ENCODE measurements at places on chromosomes 3 and 15.

DNA sequence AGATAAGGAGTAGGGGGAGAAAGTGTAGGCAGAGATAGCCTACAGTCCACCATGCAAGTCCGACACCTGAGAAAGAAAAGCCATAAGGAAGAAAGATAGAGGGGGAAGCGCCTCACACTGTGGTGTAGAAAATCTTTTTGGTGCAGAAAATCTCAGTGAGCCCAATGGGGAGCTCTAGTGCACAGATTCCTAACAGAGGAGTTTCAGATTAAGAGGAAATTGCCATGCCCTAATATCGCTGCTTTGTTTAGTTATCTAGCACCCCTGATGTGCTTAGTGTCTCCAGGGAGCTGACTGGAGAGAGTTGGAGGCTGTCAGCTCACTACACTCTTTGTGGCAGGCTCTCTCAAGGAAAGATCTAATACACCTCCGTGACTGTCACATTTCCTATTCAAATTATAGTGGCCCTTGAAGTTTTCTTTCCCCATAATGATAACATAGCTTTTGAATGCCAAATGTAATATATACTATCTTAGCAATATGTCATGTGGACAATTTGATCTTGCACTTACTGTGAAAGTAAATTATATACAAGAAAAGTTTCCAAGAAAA is 33.7 kb downstream of the CGGBP1 start:
- DNase-seq, result no peak

GRCh38 chr3:41688595-41689380 is 273.1 kb downstream of the ULK4 start:
- DNase-seq, result no peak

- DNase-seq, result no peak
Measured at GRCh38 chr3:169403855-169404519, 259.5 kb downstream of the MECOM start.

- no peak for DNase-seq
Measured at GRCh38 chr15:100726421-100727190, 124.2 kb downstream of the ASB7 start.

DNA sequence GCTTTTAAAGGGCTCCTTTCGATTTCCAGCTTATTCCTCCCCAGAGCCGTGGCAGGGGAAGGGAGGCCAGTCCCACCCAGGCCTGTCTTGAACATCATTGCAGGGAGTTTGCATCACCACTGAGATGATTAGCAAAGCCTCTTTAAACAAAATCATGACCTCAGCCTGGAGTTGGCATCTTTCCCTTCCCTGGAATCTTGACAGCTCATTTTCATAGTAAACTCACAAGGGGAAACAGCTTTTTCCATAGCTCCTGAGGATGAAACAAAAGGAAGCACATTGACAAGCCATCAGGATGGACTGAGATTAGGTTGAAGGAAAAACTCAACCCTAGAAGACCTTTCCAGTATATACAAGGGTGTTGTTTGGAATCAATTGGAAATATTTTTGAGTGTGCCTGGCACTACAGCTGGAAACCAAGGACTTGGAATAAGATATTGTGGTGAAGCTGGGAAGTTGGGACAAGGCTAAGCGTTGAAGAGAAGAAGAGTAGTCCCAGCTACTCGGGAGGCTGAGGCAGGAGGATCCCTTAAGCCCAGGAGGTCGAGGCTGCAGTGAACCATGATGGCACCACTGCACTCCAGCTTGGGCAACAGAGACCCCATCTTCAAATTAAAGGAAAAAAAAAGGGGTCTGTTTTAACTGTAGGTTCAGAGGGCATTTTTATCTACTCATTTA is 3.1 kb upstream of the LARP6 start:
- no peak for DNase-seq

- no peak for DNase-seq
Measured at GRCh38 chr3:46479021-46479420, 14.3 kb upstream of the LTF start.

DNA sequence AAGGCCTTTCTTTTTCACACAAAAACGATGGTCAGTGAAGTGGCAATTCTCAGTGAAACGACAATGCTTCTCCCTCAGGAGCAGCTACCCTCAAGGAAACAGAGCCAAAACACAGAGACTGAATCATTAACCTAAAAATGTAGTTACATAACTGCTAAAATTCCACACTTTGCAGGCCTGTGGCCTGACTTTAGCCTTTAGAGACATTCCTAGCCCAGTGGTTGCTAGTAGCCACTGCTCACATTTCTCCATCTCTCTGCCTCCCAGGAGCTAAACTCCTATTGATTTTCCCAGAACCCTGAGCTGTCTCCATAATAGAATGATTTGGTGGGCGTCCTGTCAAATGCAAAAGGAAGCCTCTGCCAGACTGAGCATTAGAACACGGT is 630.1 kb upstream of the KCNMB2 start:
- DNase-seq, result no peak

GRCh38 chr3:81289676-81290075 is 471.8 kb downstream of the GBE1 start:
- DNase-seq, result no peak

DNA sequence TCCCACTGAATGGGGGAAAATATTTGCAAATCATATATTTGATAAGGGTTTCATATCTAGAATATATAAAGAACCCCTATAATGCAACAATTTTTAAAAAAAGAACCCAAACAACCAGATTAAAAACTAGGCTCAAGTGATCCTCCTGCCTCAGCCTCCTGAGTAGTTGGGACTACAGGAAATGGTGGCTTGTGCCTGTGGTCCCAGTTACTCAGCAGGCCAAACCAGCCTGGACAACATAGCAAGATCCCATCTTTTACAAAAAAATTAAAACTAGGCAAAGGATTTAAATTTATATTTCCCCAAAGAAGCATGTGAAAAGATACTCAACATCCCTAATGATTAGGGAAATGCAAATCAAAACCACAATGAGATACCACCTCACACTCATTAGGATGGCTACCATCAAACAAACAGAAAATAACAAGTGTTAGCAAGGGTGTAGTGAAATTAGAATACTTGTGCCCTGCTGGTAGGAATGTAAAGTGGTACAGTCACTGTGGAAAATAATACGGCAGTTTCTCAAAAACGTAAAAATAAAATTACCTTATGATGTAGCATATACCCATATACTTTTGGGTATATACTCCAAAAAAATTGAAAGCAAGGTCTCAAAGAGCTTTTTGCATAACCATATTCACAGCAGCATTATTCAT is 19.7 kb downstream of the TFDP2 start:
- no peak for DNase-seq

GRCh38 chr15:88321271-88321670 is 64.7 kb upstream of the NTRK3 start:
- no peak for DNase-seq

- no peak for DNase-seq
Measured at GRCh38 chr3:70832089-70832833, 519.8 kb upstream of the MDFIC2 start.

DNA sequence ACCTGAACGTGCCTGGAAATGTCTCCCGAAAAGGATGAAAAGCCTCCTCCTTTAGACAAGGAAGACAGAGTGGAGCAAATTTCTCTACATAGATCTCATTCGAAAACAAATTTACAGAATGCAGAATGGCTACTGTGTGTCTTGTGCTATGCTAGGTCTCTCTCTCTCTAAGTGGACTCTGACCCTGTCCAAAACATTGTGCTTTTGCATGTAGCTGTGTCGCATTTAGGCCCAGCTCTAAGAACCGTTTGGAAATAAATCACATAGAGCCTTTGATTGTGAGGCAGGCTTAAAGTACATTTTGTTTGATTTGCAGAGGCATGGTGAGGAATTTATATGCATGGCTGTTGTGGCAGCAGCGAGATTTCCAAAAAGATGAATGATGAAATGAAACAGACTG is 198.0 kb downstream of the SV2B start:
- no peak for DNase-seq

GRCh38 chr15:86741917-86742316 is 662.2 kb downstream of the AGBL1 start:
- no peak for DNase-seq

GRCh38 chr3:72591522-72592421 is 256.5 kb downstream of the SHQ1 start:
- no peak for DNase-seq

DNA sequence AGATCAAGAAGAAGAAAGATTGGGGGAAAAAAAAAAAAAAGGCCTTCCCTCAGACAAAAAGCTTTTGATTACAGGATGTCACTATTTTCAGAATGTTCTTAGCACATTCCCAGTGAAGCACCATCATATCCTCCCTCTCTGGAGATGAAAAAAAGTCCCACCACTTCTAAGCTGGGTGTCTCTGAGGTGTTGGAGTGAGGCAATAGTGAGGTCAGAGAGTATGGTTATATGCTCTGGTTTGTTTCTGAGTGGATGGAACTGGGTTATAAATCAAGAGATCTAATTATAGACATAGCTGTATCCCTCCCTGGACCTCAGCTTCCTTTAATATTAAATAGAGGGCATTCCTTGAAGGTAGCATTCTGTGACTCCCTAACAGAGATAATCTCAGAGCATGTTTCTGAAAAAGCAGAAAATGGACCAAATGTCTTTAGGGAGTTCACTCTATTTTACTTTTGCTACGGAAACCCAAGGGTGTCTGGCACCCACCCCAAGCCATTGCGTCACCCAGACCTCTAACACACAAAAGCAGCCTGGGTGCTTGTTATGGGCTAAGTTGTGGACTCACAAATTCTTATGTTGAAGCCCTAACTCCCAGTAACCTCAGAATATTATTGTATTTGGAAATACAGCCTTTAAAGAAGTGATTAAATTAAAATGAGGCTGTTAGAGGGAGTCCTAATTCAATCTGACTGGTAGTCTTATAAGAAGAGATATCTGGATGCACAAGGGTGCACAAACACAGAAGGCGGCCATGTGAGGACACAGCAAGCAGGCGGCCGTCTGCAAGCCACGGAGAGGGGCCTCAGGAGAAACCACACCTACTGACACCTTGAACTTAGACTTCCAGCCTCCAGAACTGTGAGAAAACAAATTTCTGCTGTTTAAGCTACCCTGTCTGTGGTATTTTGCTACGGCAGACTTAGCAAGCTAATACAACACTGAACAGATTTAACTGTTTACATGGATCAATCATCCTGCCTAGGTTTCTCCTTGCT is 81.5 kb downstream of the MB21D2 start:
- no peak for DNase-seq

GRCh38 chr15:69885173-69885955 is 212.4 kb downstream of the TLE3 start:
- no peak for DNase-seq

DNA sequence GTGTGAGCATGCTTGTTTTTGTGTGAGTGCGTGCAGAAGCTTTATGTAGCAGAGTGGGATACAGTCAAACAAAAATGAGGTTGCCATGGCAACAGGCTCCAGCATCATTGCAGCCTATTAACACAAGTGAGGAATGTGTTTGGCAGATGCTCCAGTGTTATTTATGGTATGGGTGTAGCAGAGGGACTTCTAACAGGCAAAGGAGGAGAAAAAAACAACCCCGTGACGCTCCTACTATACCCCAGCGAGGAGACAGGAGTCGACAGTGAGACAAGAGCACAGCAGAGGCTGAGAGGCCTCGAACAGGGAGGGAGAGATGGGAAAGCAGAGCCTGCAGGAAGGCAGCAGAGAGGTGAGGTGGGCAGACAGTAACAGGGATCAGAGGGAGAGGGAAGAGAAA is 4.9 kb downstream of the ADCY5 start:
- no peak for DNase-seq

DNA sequence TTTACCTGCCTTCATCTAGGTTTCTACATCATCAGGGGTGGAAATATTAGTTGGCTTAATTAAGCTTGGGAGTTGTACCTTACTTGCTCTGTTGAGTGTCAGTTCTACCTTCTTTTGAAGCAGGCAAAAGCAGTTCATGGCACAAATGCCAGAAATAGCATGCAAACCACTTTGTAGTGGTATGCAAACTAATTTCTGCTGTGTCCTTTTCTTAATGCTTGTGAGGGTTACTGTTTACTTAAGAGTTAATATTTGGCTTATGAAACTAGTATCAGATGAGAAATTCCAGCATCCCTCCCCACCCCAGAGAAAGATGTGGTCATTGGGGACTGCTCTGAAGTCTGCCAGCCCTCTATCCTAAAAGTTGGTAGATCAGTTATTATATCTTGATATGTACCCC is 7.1 kb downstream of the ATP2C1 start:
- no peak for DNase-seq

DNA sequence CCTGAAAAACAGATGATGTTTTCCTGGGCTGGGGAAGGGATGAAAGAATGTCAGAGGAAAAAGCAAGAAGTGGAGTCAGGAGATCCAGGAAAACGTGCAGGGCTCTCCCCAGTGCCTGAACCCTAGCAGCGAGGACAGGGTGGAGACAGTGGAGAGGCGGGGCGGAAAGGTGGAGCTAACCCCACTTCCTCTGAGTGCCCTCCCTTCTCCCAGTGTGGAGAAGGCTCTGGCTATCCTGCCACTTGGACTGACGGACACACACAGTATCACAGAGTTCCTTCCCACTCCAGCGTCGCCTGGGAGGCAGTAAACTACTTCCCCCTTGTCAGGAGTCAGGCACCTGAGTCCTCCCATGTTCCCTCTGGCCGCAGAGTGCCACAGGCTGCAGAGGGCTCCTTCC is 125.3 kb upstream of the CHRNA7 start:
- no peak for DNase-seq

- no peak for DNase-seq
Measured at GRCh38 chr15:58396181-58396580, 35.6 kb upstream of the LIPC start.

- no peak for DNase-seq
Measured at GRCh38 chr15:39887832-39888231, 32.2 kb downstream of the GPR176 start.

GRCh38 chr15:60672400-60672799 is 193.5 kb upstream of the ICE2 start:
- DNase-seq, result no peak

- DNase-seq, result no peak
Measured at GRCh38 chr3:159513444-159513843, 475.2 kb upstream of the IL12A start.

- DNase-seq, result no peak
Measured at GRCh38 chr3:97721446-97721845, 43.1 kb upstream of the ARL6 start.

DNA sequence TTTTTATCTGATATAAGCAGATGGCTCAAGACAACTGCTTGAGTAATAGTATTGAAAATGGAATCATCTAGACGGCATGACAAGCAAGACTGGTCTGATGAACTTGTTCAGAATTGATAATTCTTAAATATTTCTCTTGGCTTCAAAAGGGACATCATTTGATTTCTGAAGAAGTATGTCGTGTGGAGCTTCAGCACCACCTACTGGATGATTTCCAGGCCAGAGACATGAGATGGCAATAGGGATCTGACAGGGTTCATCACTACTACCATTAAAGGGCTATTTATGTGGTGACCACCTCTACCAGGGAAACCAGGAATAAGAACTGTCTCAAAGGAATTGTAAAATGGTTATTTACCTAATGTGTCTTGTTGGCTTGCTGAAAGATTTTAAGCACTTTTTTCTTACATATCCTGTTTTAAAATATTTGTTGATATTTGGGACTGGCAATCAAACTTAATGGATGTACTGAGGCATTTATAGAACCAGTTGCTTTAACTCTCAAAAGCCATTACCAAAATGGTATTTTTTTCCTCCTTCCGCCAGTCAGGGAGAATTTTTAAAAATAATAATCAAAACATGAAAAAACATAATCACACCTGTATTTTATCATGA is 99.5 kb upstream of the FAM98B start:
- peak; percentile 25 for DNase-seq

DNA sequence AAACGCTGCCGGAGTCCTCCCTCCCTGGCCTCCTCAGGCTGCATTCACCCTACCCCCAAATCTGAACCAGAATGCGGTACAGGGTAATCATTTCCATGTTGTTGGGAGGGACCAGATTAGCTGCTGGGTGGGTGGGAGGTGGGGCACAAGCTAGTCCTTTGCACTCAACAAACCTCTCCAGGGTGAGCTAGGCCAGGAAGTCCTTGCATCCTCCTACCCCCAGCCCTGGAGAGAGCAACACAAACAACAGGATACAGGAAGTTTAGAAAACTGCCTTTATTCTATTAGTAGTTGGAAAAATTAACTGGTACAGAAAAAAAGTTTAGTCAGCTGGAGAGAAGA is 702 bp upstream of the GPX1 start:
- no peak for DNase-seq

Data from stimulated activated CD8-positive, alpha-beta memory T cell treated with anti-CD3 and anti-CD28 coated beads, Interleukin-15, amount 100 ng/mL, for 4 hours (primary cell).